Muscle of leg (tissue), 16 donors: ENCODE measurements at places on chromosomes 5 and 9. TPM values are rescaled to one million over a fixed set of nuclear protein-coding genes. Genes with fewer than 3 reads are reported as not detected.

Gene PCDHGA8
- total RNA-seq: 1.6 TPM

Gene TRIM36
- 2.0 TPM for total RNA-seq

Gene QRFP
- not detected for total RNA-seq

Gene LCN12
- 0.44 TPM for total RNA-seq

Gene SCGB3A2
- total RNA-seq: not detected

Gene NUDT2
- total RNA-seq: 22.5 TPM

Gene ADAMTSL1
- 25.0 TPM for total RNA-seq

Gene SPATA31D4
- not detected for total RNA-seq

Gene OCLN
- 2.4 TPM for total RNA-seq

Gene IL33
- total RNA-seq: 27.4 TPM
